ENCODE measurements at places on chromosomes 1 and 21.

GRCh38 chr1:157390651-157391050, 161.7 kb downstream of the FCRL5 start:
- peak; percentile 71 for DNase-seq

GRCh38 chr1:116365353-116365780, 7.7 kb upstream of the ATP1A1 start:
- no peak for DNase-seq

- peak; percentile 72 for DNase-seq
These were observed 151.6 kb downstream of the SDCCAG8 start for GRCh38 chr1:243407284-243408018.

- DNase-seq: no peak
These were observed 152.5 kb downstream of the TIAM1 start for GRCh38 chr21:31191553-31191952.

DNA sequence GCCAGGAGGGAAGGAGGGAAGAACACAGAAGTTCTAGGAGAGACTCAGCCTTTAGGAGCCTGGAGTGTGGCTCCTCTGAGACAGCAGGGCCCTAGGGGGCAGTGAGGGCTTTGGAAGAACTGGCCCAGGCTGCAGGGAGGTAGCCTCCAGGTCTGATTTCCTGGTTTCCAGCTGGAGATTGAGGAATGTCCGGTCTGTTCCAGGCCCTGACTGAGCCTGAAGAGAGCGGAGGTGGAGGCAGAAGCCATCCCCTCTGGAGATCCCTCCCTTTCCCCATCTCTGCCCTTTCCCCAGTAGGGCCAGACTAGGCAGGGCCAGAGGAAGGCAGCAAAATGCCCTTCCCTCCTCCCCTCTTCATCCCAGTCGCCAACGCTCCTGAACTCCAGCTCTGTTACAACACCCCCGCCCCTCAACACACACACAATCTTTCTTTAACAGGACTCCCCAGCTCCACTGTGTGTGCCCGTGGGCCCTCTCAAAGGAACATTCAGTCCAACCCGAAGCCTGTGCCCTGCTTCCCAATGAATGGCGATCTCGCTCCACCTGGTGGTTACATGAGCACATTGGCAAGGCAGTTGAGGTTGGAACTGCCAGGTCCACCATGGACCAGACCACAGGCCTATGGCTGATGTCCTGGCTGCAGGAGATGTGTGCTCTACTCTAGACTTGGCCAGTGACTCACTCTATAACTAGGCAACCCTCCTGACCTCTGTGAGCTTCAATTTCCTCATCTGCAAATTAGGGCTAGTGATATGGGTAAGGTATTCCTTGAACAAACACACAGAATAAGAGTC, 32.0 kb downstream of the MAP7D1 start:
- DNase-seq: peak; percentile 95

- no peak for DNase-seq
These were observed 31.7 kb upstream of the HAO2 start for GRCh38 chr1:119336848-119337247.

DNA sequence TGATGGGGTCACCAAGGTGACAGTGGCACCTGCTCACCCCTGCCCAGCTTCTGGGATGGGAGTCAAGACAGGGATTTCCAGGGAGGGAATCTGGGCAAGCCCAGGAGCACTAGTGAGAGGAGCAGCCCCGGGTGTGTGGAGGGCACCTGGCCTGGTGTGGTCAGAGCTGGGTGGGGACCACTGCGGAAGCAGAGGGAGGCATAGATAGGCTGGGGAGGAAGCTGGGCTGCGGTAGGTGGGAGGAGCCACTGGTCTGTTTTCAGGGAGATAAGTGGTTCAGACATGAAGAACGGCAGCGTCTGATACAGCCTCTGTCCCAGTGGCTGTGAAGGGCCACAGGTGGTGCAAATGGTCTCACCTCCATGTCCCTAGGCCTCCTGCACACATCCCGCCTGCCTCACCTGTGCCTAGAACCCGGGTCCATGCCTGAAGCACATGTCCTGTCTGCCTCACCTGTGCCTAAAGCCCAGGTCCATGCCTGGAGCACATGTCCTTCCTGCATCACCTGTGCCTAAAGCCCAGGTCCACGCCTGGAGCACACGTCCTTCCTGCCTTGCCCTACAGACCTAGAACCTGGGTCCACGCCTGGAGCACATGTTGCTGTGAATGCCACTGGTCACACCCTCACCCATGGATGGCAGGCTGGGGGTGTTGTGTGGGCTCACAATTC, 325.9 kb upstream of the AJAP1 start:
- no peak for DNase-seq

- no peak for DNase-seq
These were observed 41.2 kb upstream of the RIPK4 start for GRCh38 chr21:41808094-41808493.

DNA sequence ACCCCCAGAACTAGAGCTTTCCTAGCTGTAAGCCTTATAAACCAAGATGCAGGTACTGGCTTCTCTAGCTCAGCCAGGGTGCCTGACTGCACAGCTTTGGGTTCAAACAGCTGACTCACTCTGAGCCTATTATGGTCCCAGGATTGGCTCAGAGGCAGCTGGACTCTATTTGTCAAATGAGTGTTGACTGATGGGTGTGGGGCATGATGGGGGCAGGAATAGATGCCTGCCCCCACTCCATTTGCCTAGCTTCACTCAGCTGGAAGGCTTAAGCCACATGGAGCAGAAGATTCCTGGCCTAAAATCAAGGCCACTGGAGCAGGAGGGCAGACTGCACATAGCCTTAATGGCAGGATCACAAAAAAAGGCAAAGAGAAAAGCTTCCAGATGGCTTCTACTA, 90.5 kb downstream of the PIK3R3 start:
- DNase-seq: no peak

DNA sequence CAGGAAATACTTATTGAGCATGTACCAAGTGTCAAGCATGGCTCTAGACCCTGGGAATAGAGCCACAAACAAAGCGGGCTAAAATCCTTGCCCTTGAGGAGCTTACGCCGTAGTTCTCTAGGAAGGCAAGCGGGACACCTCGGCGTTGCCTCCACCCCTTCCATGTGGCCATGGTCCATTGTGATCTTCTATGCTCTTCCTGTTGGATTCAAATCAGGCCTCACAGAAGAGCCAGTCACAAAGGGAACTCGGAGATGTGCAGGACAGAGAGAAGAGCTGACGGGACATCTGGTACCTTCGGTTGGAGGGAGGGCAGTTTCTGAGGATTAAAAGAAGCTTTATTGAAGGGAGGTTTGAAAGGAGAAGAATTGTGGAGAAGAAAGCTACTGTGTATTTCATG, 129.3 kb downstream of the TMEM53 start:
- DNase-seq: no peak

GRCh38 chr1:223535319-223535718, 130.2 kb downstream of the CAPN8 start:
- no peak for DNase-seq

GRCh38 chr1:230361941-230362340, 64.2 kb downstream of the PGBD5 start:
- DNase-seq: no peak

- no peak for DNase-seq
These were observed 109.8 kb downstream of the GLIS1 start for GRCh38 chr1:53629101-53629691.

DNA sequence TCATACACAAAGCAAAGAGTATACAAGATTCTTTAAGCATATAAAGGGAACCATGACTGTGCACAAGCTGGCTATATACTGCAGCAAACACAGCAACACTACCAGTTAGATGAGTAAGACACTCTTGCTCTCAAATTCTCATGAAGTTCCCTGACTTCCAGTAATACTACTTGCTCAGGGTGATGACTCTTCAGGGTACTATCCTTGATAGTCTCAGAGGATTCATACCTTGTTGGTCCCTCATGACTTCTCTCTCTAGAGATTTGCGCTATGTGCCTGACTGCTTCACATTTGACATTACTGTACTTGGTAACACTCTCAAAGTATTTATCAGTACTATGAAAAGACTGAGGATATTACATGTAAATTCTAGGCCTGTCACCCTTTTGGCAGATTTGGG, 159.8 kb upstream of the ZRANB2 start:
- DNase-seq: no peak

DNA sequence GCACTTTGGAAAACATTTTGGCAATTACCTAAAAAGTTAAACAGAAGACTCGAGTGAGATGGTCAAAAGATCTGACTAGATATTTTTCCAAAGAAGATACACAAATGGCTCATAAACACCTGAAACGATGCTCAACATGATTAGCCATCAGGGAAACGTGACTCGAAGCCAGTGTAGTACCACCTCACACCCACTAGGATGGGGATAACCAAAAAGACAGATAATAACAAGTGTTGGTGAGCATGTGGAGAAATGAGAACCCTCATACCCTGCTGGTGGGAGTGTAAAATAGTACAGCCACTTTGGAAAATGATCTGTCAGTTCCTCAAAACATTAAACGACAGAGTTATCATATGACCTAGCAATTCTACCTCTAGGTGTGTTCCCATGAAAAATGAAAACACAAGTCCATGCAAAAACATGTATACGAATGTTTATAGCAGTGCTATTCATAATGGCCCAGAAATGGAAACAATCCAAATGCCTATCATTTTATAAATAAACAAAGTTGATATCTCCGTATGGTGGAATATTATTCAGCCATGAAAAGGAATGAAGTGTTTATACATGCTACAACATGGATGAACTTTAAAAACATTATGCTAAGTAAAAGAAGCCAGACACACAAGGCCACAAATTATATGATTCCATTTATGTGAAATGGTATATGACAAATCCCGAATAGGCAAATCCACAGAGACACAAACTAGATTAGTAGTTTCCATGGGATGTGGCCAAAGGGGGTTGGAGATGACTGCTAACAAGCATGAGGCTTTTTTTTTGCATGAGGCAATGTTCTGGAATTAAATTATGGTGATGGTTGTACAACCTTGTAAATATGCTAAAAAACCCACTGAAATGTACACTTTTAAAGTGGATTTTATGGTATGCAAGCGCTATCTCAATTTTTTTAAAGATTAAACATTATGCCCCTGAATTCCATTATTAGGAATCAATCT, 625.3 kb downstream of the KIF26B start:
- DNase-seq: no peak

DNA sequence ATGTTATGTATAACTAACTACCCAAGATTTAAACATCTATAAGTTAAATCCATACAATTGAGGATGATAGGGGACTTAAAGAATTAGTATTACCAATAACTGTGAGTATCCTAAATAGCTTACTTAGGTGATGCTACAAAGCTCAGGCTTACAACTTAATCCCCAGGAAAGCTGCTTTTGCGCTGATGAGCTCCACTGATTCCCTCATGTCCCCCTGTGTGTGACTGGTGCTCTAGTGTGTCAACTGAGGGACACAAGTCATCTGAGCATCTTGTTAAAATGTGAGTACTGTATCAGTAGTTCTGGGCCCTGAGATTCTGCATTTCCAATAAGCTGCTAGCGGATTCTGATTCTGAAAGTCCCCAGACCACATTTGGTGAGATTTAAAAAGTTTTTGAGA, 1458.8 kb downstream of the MRPL39 start:
- no peak for DNase-seq

GRCh38 chr1:176517484-176517883, 54.5 kb downstream of the PAPPA2 start:
- peak; percentile 47 for DNase-seq

DNA sequence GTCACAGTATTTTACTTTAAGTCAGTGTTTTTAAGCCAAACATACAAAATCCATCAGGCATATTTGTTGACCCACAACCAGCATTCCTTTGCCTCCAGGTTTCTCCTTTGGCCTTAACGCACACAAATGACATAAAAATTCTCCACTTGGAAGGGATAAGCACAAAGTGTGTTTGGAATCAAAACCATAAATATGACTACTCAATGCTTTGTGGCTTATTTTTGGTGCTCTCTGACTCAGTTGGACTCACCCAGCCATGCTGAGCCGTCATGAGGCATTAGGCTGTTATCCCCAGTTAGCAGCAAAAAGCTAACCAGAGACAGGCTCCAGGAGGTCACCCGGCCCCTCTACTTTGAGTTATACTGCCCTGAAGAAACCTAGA, 948 bp downstream of the PRUNE1 start:
- no peak for DNase-seq

GRCh38 chr1:97364086-97364485, 556.7 kb downstream of the DPYD start:
- DNase-seq: peak; percentile 75

DNA sequence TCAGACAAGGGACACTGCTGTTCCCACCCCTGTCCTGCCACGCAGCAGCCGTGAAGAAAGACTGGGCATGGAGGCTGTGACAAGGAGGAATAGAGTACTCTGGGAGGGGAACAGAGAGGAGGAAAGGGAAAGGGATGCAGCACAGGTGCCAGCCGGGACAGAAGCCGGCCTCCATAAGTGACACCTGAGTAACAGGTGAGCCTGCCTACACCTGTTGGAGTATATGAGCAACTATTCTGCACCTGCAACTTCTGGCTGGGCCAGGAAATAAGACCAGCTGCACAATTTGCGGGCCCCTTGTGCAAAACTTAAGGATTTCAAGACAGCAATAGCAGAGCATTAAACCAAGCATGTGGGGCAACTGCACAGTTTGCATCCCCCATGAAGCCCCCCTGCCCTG, 72.5 kb upstream of the GOLT1A start:
- DNase-seq: no peak

- DNase-seq: no peak
These were observed 55.8 kb downstream of the NAV1 start for GRCh38 chr1:201594575-201595245.

Measured in M059J (cell line).